NT2/D1 (cell line): ENCODE measurements at places on chromosomes 2 and 18.
A peak's percentile ranks its signal among the peaks of the same experiment; 100 is the strongest.

DNA sequence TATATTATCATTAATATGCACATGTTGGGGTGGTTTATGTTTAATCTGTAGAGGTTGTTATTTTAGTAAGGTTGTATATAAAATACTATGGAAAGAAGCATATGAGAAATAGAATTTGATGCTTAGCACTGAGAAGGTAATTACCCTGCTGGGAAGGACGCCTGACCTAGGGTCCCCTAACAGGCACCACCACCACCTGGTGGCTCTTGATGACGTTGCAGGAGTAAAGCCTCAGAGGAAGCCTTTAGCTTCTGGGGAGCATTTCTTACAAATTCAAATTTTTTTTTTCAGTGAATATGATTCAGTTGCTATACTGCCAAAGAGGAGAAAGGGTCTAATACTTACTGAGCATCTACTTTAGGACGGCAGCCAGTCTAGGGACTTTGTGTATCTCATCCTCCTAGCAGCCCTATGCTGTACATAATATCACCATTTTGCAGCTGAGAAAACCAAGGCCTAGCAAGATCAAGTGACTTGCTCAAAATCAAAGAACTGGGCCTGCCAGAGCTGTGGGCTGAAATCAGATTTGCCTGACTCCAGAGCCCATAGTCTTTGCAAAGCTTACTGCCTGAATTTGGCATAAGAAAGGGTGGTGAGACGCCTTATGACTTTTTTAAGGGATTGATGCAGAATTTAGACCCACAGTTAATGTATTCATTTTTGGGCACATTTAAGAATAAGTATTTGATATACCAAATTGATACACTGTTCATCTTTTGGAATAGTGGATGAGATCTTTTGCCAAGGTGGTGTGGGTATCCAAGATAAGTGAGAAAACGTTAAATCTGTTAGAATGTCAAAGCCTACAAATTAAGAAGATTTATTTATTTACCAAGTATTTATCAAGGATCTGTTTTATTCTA, 78.8 kb upstream of the GAREM1 start:
- DNase-seq, result peak; percentile 42

- no peak for DNase-seq
Measured at GRCh38 chr2:79097843-79098242, 10.1 kb upstream of the REG1B start.

GRCh38 chr2:120503793-120504571, 158.0 kb downstream of the INHBB start:
- DNase-seq, result no peak

DNA sequence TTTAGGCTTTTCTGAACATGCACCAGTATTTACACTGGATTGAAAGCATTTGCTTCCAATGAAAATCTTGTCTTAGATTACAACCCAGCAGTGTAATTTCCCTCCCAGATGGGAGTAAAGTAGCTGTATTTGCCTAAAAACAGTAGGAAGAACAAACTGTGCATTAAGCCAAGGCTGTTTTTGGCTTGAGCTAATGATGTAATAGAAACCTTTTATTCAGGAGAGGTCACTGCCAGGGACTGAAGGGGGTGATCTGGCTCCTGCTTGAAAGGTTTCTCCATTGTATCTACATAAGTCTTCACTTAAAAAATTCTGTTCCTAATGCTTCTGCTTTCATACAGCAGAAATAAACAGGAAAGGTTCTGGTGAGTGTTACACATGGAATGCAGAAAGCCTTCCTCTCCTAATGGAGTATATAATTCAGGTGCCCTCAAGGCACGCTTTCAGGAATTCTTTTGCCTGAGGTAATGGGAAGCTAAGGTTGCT, 74.4 kb downstream of the MEIS1 start:
- DNase-seq, result peak; percentile 36

GRCh38 chr2:214069254-214069653, 341.6 kb upstream of the VWC2L start:
- no peak for DNase-seq

GRCh38 chr2:240869956-240870875, 1.6 kb downstream of the AGXT start:
- DNase-seq, result no peak

- no peak for DNase-seq
Measured at GRCh38 chr18:70181015-70181414, 24.5 kb downstream of the RTTN start.
